Fibroblast of pulmonary artery (primary cell): ENCODE measurements at places on chromosomes 3 and 15.

DNA sequence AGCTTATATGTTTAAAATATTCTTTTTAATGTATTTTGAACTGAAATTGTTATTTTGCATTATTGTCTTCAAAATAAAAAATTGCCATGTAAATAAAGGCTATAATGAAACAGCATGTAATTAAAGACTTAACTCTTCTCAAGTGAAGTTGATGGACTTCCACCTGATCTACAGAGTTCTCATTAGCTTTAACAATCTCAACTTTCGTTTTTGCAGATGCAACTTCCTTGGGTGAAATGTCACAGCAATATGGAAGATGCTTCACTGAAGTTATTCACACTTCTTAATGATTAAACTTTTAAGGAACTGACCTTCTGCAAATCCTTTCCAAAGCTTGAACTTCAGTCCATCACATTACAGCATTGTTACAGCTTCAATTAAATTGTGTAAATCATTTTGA is 63.6 kb downstream of the OSTN start:
- no peak for DNase-seq

DNA sequence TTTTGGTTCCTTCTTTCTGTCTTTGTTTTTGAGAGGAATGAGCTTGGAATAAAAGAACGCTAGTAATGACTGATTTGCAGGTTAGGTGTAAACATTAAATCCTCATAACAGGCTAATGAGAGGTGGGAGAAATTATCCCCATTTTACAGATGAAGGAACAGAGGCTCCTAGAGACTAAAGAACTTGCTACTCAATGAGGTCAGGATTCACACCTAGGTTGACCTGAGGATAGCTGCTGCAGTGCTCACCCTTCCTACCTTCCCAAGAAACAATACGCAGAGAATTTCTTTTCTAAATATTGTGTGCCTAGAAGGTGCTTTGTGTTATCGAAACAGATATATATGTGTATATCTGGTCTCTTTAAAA is 106.3 kb downstream of the IGF1R start:
- no peak for DNase-seq

- DNase-seq, result no peak
Measured at GRCh38 chr3:66756468-66757036, 241.6 kb upstream of the KBTBD8 start.

- DNase-seq, result peak; percentile 90
Measured at GRCh38 chr3:49839193-49839809, 17.1 kb downstream of the TRAIP start.

DNA sequence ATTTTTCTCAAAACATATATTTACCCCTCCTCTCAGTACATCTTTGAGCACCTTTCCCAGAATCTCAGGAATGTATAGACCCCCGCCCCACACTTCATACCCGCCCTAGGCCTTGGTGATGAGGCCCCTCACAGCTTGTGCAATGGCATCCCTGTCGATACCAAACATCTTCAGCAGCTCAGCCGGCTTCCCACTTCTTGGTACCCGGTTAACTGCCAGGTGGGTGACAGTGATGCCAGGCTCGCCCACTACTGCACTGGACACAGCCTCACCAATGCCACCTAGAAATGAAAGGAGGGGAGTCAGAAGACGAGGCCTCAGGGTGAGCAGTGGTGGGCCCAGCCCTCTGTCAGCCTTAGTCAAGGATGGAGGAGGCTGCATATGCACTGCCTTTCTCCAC is 30.2 kb downstream of the TKT start:
- DNase-seq, result no peak

DNA sequence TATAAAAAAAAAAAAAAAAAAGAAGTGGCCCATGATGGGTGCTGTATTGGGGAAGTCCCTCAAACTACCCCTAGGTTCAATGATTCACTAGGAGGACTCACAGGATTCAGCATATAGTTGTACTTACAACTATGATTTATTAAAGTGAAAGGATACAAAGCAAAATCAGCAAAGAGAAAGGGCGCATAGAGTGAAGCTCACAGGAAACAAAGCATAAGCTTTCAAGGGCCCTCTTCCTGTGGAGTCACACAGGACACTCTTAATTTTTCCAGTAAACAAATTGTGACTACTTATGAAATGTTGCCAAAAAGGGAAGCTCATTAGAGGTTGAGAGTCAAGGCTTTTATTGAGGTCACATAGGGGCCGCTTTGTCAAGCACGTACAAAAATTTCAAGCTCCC is 153.7 kb upstream of the GAP43 start:
- no peak for DNase-seq

DNA sequence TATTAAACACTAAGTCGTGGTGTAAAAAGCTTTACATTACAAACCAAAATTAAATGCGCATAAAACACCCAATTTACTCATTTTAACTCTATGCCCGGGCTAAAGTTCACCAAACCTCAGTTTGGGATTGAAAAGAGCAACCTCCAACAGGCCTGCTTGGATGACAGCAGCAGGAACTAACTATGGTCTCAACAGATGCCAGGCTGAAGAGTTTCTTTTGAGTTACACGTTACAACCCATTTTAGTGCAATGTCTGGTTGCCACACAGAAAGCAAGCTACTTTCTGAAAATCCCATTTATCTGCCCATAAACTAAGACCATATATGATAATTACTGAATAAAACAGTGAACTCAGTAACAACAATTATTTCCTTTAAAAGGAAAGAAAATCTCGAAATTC is 2.2 kb downstream of the SATB1 start:
- DNase-seq, result peak; percentile 10

DNA sequence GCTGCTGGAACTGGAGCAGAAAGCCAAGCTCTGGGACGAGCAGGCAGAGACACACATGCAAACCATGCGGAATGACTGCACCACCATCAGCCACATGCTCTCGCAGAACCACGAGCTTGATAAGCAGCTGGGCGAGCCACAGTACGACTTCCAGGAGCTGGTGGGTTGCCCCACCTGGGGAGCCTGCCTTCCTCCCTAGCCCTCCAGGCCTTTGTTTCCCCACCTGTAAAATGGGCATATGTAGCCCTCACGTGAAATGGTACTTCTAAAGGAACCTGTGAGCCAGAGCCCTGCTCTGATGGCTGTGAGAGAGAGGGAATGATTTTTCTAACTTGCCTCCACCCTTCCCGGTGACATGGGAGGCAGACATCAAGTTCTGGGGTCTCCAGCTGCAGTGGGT is 44.6 kb upstream of the GOLGA6B start:
- DNase-seq, result no peak

- no peak for DNase-seq
Measured at GRCh38 chr3:194287977-194288706, 63.0 kb downstream of the CPN2 start.

- no peak for DNase-seq
Measured at GRCh38 chr3:191641789-191642188, 180.8 kb downstream of the PYDC2 start.

DNA sequence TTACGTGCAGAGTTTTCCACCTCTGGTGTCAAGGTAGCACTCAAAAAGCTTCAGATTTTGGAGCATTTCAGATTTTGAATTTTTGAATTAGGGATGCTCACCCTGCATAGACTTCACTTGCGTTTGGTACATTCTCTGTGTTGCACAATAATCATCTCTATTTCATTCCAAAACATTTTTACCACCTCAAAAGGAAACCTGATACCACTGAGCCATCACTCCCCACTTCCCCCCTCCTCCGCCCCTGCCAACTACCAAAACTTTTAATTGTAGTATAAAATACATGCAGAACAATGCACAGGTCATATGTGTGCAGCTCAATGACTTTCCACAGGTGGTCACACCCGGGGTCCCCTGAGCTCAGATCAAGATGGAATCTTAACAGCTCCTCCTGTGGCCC is 208.8 kb downstream of the SV2B start:
- no peak for DNase-seq

DNA sequence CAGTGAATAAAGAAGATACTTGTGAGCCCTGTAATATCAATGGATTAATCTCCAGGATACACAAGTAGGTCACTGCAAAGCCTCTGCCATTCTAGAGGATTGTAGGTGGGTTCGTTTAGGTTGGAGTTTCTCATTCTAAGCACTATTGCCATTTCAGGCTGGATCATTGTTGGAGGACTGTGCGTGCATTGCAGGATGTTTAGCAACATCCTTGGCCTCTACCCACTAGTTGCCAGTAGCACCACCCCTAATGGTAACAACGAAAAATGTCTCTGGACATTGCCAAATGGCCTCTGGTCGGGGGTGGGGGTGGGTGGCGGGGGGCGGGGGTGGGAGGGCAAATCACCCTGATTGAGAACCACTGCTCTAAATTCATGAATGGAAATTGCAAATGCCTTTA is 4.9 kb upstream of the IFT57 start:
- no peak for DNase-seq

- DNase-seq, result no peak
Measured at GRCh38 chr15:62440362-62441105, 275.4 kb upstream of the C2CD4B start.

GRCh38 chr3:10008588-10009344 is 17.5 kb upstream of the FANCD2 start:
- DNase-seq, result peak; percentile 76

- DNase-seq, result peak; percentile 65
Measured at GRCh38 chr15:67820992-67821783, 4.1 kb upstream of the SKOR1 start.

- no peak for DNase-seq
Measured at GRCh38 chr3:118948146-118948545, 86.5 kb downstream of the IGSF11 start.

- peak; percentile 91 for DNase-seq
Measured at GRCh38 chr15:85494048-85494777, 113.8 kb downstream of the AKAP13 start.

- peak; percentile 41 for DNase-seq
Measured at GRCh38 chr15:33699691-33700447, 268.4 kb upstream of the CHRM5 start.

DNA sequence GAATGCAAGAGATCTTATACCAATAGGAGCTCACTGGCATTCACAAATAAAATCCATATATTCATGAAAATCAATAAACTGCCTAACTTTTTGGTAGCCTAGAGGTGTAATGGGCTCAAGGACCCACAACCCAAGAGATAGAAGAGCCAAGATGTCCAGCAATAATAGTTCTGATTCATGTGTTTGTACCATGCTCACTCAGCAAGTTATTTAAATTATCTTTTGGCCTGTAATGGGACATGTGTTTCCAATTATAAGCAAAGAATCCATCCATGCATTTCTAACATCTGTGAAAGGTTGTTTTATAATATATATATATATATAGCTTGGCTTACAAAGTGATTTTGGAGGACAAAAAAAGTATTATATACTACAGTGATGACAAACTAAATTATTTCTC is 29.7 kb upstream of the SHC4 start:
- DNase-seq, result no peak

DNA sequence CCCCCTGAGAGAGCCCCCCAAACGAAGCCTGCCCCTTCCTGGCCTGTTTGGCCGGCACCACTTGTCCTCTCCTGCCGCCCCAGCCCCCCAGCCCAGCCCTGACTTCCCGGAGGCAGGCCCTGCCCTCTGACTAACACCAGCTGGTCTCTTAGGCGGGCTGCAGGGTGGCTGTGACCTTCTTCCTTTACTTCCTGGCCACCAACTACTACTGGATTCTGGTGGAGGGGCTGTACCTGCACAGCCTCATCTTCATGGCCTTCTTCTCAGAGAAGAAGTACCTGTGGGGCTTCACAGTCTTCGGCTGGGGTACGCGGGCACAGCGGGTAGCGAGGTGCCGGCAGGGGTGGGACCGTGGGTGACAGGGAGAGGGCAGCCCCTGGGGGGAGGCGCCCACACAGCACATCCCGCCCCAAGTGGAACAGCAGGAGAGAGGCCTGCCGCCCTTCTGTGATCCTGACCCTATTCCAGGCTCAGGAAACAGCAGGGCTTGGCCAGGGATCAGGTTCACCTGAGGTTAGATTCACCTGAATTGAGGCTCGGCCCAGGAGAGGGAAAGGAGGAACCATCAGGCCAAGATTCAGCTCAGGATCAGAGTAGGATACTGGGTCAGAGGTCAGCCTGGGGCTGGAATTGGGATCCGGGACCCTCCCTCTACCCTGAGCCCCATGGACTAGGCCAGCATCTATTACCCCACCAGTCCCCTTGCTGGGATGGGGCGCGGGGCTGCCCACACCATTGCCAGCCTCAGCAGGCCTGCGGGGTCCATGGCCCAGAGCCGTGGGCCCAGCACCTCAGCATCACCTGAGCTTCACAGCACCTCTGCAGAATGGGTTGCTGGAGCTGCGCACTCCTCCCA is 21.9 kb downstream of the PTH1R start:
- no peak for DNase-seq

GRCh38 chr15:96043591-96044171 is 286.8 kb upstream of the NR2F2 start:
- DNase-seq, result no peak

DNA sequence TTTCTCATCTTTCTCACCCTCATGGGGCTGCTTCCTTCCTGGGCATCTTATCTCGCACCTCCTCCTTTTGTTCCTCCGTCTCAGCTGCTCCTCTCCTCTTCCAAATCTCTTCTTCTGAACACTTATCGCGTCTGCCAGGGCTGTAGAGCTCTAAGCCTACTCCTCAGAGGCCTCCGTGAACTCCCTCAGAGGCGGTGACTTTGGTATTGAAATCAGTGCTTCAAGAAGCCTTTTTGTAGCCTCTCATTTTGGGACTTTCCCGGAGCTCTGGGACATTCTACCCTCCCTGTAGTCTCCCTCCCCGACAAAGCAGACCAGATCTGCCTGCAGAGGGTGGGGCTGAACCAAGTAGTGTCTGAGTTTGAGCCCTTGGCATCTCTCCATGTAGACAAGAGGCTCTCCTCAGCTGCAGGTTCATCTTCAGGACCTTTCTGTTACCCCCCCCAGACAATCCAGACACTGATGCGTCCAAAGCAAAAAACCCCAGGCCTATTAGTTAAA is 17.5 kb upstream of the CPNE9 start:
- no peak for DNase-seq

DNA sequence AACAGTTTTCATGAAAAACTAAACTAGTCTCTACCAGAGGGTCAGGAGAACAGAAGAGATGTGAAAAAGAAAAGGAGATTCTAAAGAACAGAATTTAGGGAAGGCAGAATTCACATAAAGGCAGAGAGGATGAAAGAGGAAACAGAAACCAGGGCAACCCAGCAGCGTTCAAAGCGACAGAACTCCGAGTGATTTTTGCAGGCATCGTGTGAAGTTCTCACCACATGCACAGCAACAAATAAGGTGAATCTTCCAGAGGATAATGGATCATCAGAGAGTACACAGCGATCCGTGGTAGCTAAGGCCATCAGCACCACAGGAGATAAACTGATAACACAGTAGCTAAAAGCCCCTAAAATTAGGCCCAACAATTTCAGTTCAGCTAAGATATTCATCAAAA is 250.8 kb upstream of the THBS1 start:
- DNase-seq, result no peak

GRCh38 chr3:158430448-158430847 is 140.5 kb upstream of the MLF1 start:
- DNase-seq, result peak; percentile 10

DNA sequence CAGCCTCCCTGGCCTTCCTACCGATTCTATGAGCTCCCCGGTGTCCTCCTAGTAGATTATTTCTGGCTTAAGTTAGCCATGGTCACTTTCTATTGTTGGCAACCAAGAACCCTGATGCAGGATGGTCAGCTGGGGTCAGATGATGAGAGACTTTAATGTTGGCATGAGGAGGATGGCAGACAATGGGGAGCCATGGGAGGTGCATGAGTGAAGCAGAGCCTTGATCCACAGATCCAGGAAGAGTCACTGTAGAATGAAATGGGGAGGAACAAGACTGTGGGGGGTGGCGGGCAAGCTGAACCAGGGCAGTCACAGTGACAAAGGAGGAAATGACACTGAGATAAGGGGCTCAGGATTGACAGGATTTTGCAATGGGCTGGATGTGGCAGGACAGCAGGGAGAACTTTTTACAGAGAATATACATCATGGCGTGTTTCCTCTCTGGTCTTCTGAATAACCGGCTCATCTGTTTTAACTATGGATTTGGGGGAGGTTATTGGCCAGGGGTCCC is 60.9 kb downstream of the RPLP1 start:
- no peak for DNase-seq
